Activated CD4-positive, alpha-beta T cell treated with anti-CD3 and anti-CD28 coated beads for 36 hours (primary cell): ENCODE measurements at places on chromosomes 2 and 18.

DNA sequence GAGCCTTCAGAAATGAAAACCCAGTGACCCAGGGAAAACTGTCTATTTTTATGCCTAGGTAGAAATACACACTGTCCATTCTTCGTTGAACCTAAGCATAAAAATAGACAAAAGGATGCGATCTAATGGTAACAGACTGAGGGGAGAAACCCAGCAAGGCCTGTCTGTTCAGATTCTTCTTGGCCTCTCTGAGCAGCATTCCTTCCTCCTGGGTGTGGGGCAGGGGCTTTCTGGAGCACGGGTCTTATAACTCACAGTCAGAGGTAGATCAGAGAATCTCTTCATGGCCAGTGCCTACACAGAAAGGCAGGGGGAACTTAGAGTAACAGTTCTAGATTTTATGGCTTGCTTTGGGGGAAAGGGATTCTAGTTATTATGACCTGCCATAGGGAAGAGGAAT is 56.0 kb downstream of the PKDCC start:
- no peak for DNase-seq

DNA sequence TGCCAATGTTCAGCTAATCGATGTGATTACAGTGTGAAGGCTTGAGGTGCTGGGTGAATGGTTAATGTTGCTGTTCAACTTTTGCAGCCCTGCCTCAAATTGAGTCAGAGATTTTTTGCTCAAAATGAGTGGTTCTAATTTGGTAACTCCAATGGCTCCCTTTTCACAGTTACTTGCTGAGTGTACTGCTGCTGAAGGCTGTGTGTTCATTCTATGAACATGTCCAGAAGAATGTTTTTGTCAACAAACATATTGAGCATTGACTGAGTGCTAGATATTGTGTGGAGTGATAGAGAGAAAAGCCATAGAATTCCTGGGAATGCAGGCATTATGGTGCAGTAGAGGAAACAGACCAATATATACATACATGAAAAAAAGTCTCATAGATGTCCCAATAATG is 39.0 kb upstream of the TCF4 start:
- DNase-seq, result no peak

DNA sequence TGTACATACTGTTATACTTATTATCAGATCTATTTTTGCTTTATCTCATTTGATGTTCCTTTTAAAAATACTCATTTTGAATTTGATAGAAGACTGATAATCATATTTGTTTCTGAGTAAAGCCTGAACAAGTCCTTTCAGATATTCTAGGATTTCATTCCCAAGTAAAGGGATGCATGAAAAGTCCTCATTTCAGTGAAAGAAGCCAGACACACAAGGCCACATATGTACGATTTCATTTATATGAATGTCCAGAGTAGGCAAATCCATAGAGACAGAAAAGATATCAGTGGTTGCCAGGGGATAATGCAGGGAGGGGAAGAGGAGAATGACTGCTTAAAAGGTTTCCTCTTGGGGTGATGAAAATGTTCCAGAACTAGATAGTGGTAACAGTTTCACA is 53.4 kb downstream of the DSC3 start:
- DNase-seq, result no peak

- no peak for DNase-seq
Measured at GRCh38 chr2:129135017-129135416, 816.3 kb upstream of the HS6ST1 start.

DNA sequence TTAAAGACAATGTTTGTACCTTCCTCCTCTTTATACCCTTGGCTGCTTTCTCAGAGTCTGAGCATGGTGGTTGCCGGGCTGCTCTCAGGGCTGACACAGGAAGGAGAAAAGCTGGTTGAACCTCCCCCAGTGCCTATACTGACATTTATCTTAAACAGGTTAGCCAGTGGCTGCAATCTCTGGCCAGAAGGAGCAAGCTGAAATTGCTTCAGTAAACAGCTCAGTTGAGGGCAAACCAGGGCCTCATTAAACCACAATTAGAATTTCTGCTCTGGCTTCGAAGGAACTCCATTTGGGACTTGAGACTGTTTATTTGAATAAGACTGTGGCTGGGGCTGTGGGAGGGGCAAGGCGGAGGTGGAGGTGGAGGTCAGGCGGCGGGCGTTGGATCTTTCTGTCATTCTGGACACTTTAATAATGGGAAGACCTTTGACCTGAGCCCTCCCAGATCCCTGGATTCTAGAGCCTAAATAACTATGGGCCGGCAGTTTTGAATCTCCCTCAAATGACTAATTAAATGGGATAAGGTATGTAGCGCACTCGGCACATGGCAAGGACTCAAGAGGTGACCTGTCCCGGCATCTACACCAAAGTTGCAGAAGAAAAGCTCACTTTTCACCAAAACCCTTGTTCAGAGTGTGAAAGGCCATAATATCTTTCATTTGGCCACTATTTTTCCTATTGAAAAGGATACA is 120.6 kb upstream of the MYCN start:
- no peak for DNase-seq

GRCh38 chr2:217562871-217563480 is 439.8 kb downstream of the TNS1 start:
- no peak for DNase-seq

GRCh38 chr2:99085421-99085820 is 56.1 kb upstream of the C2orf15 start:
- DNase-seq, result peak; percentile 40

DNA sequence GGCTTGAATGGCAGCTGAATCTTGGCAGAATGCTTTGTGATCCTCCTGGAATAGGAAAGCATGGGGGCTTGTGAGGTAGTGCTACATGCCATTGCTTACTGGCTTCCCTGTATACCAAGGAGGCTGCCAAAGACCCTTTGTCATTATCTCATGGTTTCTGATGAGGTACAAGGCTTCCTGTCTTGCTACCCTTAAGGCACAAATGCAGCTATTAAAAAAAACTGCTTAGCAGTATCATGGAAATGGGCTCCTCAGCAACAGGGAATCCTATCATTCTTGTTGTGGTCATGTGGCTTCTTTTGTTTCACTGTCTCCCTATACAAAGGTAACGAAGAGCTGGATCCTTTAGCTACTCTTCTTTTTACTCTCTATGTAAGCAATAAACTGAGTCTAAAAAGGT is 6.6 kb upstream of the KANSL1L start:
- DNase-seq, result no peak

DNA sequence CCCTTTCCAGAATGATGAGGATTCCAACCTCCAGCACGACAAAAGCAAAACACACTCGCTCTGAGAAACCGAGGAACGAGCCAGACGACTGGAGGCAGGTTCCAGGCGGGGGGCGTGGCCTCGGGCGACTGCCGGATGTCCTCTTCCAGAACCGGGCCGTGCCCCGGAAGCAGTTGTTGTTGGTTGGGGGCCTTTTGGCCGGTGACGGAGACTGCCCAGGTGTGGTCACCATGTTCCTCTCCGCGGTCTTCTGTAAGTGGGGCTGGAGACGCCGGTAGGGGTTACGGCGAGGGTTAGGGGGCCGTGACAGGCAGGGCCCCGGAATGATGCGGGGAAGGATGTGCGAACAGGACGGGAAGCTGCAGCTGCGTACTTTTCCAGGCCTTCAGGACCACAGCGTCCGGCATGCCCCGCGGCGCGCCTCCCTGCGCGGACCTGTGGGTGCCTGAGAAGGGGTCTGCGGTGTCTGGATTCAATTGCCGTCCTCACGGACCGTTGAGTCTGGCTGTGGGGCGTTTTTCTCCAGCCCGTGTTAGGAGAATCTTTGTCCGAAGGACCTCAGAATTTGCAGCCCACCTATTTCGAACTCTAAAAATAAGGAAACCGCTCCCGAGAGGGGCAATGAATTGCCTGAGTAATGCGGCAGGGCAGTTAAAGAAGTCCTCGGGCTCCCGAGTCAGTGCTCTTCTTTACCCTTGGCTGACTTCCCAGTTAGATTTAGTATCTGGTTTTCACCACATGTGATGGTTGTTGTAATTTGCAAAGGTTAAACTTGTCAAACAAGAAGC is at the start of gene MRPL33:
Gene MRPL33, plus strand, starts transcription at position 172 of the 788 bp plus-strand sequence. Its CDS starts 59 bp downstream, at position 231.
- peak; percentile 96 for DNase-seq

GRCh38 chr2:128411431-128411830 is 92.8 kb upstream of the HS6ST1 start:
- DNase-seq, result no peak

DNA sequence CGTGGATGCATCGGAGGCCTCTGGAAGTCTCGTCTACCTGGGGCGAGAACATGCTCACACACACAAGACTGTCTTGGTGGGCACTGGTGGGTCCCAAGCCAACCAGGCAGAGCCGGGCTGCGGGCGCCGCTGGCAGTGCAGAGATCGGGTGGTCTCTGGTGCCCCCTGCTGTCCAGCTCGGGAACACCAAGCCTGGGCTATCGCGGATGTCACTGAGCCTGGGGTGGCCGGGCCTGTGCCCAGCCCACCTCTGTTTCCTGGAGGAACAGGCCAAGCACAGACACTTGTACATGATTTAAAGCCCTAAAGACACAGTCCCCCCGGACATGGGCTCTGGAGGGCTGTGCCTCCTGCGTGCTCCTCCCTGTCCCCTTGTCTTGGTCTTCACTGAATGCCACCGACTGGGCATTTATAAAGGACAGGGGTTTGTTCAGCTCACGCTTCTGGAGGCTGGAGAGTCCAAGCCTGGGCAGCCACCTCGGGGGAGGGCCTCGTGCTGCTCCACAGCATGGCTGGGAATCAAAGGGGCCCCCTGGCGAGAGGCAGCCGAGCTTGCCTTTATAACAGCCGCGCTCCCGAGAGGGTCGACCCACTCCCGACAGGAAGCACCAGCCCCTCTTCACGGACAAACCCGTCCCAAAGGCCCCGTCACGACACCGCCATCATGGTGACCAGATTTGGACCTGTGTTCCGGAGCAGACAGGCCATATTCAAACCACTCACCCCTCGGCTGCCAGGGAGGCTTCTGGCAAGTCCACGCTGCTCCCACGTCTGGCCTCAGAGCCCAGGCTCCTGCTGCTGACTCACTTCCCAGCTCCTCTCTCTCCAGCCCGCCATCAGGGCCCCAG is 3.6 kb upstream of the OTOS start:
- peak; percentile 88 for DNase-seq

DNA sequence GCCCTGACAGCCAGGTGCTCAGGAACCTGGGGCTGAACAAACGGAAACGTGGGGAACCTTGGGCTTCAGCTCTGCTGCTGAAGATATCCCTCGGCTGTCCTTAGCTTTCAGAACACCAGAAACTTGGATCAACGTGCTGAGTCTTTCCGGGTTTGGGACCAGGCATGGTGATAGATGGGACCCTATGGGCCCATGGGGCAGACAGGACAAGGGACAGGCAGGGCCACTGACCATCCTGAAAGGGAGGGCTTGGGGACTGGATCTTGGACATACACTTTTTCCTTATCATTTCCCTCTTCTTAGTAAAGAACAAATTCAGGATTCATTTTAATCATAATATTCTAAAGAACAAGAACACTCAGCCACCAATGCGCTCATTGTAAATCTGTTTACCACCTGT is 16.3 kb upstream of the HES6 start:
- no peak for DNase-seq

DNA sequence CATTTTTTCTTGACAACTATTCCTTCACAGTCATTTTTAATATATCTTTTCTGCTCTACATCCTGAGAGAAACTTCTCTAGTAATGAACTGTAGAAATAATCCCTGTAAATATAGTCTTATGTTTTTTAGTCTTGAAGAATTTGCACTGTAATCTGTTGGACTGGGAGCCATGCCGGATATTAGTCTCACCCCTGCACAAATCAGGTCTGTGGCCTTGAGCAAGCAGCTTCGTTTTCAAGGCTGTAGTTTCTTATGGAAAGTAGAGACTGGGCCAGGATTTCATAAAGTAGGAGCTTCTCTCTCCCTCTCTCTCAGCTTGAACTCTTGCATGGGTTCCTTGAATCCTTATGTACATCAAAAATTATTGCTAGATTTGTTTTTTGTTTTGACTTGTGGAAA is 8.7 kb downstream of the FARP2 start:
- no peak for DNase-seq

- DNase-seq, result no peak
Measured at GRCh38 chr18:2896990-2897389, 50.2 kb downstream of the EMILIN2 start.

DNA sequence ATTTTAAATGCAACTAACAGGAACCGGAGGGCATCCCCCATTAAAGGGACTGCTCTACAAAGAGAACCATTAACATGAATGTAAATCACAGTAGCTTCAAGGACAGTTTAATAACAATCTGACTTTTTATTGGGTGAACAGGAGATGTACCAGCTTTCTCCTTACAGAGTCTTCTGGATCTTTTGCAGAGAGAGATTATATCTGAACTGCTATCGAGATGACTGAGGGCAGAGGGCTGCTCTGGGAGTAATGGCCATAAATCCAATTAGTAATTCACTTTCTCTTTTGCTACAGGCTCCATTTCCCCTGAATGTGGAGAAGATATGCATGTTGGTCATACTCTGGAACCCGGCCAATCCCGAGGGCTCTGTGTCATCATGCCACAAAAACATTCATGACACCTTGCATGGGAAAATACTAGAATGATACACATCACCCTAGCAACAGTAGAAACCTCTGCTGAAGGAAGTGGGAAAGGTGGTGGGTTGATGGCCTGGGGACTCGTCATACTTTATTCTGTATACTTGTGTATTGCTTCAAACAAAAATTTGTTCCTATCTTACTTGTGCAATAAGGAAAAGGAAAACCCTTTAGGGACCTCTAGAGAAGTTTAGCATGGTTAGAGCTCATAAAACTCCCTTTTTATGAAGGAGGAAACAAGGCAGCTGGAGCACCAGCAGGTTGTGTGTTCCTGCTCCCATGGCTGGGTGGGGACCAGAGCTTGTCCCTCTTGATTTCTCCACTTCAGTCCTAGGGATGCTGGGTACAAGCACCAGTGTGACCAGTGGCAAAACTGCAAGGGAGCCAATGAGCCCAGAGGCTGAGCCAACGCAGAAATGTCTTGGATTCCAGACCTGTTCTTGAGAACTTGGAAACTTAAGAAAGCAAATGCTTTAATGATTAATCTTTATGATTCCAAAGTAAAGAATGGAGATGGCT is 26.0 kb downstream of the CTAGE1 start:
- peak; percentile 33 for DNase-seq

DNA sequence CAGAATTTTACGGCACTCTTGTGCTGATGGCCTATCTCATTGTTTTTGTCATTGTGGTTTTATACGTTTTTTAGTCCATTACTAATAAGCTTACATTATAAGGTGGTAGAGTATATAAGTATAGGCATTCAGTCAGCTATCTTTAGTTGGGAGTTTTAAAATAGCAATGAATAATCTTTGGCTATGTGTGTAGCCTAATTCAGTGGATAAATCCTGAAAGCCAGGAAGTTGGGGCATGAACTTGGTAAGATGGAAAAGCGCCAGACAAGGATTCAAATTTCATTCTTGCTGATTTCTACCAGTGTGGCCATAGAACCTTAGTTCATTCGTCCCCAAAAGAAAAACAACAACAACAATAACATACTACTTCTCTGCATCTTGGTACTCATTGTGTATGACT is 31.2 kb downstream of the EPC2 start:
- DNase-seq, result no peak

DNA sequence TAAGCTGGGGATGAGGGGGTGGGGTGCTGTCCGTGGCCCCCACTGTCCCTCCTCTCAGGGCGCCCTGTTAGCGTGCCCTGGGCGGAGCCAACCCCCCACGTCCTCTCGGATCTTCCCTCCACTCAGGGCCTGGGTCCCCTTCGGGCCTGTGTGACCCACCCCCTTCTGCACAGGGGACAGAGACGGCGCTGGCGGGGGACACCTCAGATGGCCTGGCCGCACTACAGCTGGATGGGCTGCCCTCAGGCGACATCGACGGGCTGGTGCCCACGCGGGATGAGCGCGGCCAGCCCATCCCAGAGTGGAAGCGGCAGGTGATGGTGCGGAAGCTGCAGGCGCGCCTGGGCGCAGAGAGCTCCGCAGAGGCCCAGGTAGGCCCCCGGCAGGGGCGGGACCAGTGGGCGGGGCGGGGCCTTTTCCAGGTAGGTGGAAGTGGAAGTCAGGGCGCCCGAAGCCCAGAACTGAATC is 9.9 kb upstream of the KLHL30 start:
- no peak for DNase-seq

GRCh38 chr18:57437402-57437765 is 2.2 kb downstream of the ONECUT2 start:
- no peak for DNase-seq
